HCT116 (cell line): ENCODE measurements at places on chromosomes 5 and 9. TPM values are rescaled to one million over a fixed set of nuclear protein-coding genes. Genes with fewer than 3 reads are reported as not detected.

GRCh38 chr9:33651125-33651524 lies 127.1 kb downstream of the ANKRD18B start:
- no peak for DNase-seq
- H3K27me3 ChIP-seq, result peaks cover 52% of the 10 kb centered on the region
- no peak overlapping the region for H3K4me3 ChIP-seq
- H3K27ac ChIP-seq, result no peak overlapping the region
- H3K4me1 ChIP-seq, result no peaks in the 10 kb centered on the region

- H3K27me3 ChIP-seq, result no peaks in the 10 kb centered on the region
- no peak overlapping the region for H3K27ac ChIP-seq
- H3K4me3 ChIP-seq, result no peak overlapping the region
- H3K4me1 ChIP-seq, result peaks cover 26% of the 10 kb centered on the region
- H3K36me3 ChIP-seq, result no peaks in the 10 kb centered on the region
- DNase-seq, result no peak
Observed at GRCh38 chr9:128011071-128011817, 30.5 kb upstream of the EEIG1 start.

DNA sequence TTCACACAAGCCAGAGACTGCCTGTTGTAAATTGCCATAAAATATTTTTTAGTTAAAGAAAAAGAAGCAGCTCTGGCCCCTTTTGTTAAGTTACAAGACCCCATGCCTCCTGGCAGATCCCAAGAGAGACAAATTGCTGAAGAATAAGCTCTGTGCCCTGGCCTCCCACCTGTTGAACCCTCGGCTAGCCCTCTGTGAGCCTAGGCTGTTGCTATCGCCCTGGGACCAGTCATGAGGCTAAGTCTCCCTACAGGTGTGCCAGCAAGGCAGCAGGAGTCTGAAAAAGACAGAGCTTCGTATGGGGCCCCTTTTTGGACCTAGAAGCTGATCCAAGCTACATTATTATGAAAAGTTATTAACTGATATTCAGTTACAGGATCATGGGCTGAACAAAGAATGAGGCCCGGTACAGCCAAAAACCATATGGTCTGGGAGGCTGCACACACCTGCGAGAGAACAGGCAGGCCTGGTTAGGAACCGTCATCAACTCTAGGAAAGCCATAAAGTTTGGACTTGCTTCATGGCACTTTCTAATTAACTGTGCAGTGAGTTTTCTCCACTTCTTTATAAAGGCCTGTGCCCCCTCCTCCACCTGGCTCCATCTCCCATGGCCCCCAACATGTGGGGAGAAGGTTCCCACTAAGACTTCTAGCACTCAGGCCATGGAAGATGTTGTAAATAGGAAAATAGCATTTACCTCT lies 384.7 kb downstream of the ENC1 start:
- H3K27ac ChIP-seq, result no peak overlapping the region
- no peak overlapping the region for H3K4me3 ChIP-seq
- H3K27me3 ChIP-seq, result peaks cover 9% of the 10 kb centered on the region; the same call in 1 of the 2 replicates
- peaks cover 4% of the 10 kb centered on the region; the same call in 1 of the 2 replicates for H3K4me1 ChIP-seq

GRCh38 chr5:68026092-68026885 lies 189.3 kb upstream of the PIK3R1 start:
- H3K4me3 ChIP-seq, result no peak overlapping the region
- H3K27ac ChIP-seq, result no peak overlapping the region
- no peak for DNase-seq
- H3K36me3 ChIP-seq, result no peaks in the 10 kb centered on the region

- no peaks in the 10 kb centered on the region for H3K27me3 ChIP-seq
- peaks cover 9% of the 10 kb centered on the region; the same call in 1 of the 2 replicates for H3K36me3 ChIP-seq
- H3K27ac ChIP-seq, result peak overlapping the region; percentile 39; the same call in 1 of the 2 replicates
- no peak overlapping the region for H3K4me3 ChIP-seq
Observed at GRCh38 chr5:139312075-139312474, 18.5 kb downstream of the MATR3 start.

GRCh38 chr9:106443520-106443919 lies 419.4 kb upstream of the ZNF462 start:
- H3K27ac ChIP-seq, result no peak overlapping the region
- peaks cover 4% of the 10 kb centered on the region; the same call in 1 of the 2 replicates for H3K27me3 ChIP-seq
- no peaks in the 10 kb centered on the region for H3K36me3 ChIP-seq
- H3K4me3 ChIP-seq, result no peak overlapping the region
- no peak for DNase-seq

DNA sequence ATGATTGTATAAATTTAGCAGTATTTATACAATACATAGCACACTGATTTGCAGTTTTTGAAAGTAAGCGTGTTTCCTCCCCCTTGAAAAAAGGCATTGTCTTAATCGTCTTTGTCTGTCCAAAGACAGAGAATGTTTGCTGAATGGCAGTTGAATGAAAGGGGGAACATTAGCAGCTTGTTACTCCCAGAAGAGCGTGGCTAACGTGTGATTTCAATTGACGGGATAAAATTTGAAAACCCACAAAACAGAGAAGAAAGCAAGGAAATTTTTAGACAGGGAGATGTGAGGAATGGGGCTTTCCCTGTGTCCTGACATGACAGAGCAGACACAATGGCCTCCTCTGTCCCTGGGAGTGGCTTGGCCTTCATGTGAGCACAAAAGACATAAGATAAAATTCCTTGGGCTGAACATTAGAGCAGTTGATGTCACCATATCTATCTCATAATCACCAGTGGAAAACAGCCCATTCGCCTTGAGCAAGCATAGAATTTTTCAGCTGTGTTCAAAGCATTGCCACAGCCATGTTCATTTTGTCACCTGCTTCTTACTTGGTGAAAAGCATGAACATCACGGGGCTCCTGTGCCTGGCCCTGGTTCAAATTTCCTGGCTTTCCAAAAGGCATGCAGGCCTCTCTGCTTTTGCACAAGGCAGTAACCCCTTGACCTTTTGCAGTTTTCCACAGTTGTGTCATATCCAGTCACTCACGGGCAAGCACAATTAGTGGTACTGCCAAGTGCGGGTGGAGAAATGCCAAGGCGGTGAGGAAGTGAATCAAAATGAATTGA lies 126.9 kb downstream of the TLE1 start:
- H3K4me1 ChIP-seq, result peaks cover 43% of the 10 kb centered on the region
- H3K36me3 ChIP-seq, result no peaks in the 10 kb centered on the region
- H3K27ac ChIP-seq, result no peak overlapping the region; the same call in 1 of the 2 replicates
- peak; percentile 74 for DNase-seq
- no peak overlapping the region for H3K4me3 ChIP-seq

- H3K36me3 ChIP-seq, result peaks cover 35% of the 10 kb centered on the region
- H3K27me3 ChIP-seq, result no peaks in the 10 kb centered on the region
- H3K4me1 ChIP-seq, result no peaks in the 10 kb centered on the region
- no peak overlapping the region for H3K27ac ChIP-seq
Observed at GRCh38 chr5:140678993-140679392, 5.6 kb upstream of the DND1 start.

DNA sequence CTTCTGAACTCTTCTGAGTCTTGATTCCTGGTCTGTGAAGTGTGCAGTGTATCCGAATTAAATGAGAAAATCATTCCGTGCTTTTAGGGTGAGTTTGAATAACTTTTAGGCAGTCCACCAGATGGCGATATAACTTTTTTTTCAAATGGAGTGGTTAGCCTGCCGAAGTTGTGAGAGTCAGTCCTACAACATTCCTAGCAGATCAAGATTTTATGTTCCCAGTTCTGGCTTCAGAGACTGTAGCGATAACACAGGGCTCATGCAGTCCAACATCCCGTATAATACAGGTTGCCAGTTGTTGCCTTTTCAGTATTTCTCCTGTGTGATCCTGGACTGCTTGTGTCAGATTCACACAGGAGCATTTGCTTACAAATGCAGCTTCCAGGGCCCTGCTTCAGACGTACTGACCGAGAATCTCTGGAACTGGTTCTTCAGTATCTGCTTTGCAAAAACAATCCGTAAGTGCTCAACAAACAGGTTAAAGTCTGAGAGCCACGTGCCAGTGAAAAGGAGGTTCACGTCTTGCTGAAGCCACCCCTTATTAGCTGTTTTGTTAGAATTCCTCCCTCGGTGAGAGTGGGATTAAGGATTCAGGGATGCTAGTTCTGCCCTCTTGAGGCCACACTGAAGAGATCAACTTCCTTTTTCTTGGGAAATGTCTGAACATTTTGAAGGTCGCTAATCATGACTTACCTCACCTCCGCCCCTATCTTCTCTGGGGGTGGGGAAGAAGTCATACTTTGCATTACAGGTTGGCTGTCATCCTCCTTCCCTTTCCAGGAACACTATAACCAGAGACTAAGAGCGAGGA lies 22.8 kb downstream of the SMIM3 start:
- no peaks in the 10 kb centered on the region for H3K27me3 ChIP-seq
- DNase-seq, result peak; percentile 51
- H3K27ac ChIP-seq, result peak overlapping the region; percentile 59
- no peaks in the 10 kb centered on the region; the same call in 1 of the 2 replicates for H3K4me1 ChIP-seq
- H3K4me3 ChIP-seq, result peak overlapping the region; percentile 19
- H3K36me3 ChIP-seq, result peaks cover 2% of the 10 kb centered on the region; the same call in 1 of the 2 replicates

DNA sequence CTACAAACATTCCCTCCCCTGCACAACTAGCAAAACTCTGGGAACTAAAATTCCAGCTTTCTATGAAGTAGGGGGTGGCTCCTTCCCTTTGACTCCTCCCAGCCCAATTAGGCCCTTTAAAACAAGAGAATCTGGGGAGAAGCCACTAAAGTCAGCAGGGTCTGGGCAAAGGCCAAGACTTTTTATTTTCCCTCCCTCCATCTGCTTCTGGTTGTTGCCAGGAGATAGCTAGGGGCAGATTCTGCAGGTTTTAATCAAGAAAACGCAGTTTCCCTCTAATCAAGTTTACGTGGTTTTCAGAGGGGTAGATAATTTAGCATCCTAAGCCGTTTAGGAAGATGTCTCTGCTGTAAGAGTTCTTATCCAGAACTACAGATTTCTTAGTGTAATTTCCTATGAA lies 114.5 kb upstream of the CDH6 start:
- no peaks in the 10 kb centered on the region for H3K36me3 ChIP-seq
- no peak for DNase-seq
- H3K27me3 ChIP-seq, result no peaks in the 10 kb centered on the region
- H3K4me3 ChIP-seq, result no peak overlapping the region
- no peak overlapping the region for H3K27ac ChIP-seq

DNA sequence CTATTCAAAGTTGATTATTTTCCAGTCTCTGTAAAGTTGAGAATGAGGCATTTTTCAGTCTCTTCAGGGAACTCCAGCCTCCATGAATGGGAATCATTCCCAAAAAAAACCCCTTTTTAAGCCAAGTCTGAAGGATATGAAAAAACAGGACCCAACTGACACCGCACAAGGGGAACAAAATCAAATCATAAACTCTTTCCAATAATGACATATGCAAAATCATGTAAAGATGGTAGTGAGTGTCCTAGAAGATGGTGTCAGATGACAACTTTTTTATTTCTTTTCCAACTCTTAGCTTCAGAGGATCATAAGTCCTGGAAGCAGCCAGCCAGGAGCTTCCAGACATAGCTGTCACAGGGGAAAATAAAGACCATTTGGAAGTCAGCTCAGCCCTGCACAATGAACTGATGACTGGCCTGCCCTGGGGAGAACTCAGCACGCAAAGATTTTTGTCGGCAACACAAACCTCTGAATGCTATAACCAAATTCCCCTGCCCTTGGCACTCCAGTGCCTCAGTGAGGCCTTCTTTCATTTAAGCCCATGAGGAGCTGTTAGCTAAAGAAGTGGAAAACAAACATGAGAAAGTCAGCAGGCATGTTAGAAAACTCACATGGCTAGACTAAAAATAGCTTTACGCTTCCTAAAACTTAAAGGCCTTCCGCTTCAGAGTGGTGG lies 85.4 kb downstream of the SLC1A3 start:
- no peaks in the 10 kb centered on the region for H3K36me3 ChIP-seq
- peaks cover 22% of the 10 kb centered on the region; the same call in 1 of the 2 replicates for H3K4me1 ChIP-seq
- H3K27ac ChIP-seq, result no peak overlapping the region
- no peak overlapping the region for H3K4me3 ChIP-seq

- DNase-seq, result no peak
- H3K4me3 ChIP-seq, result no peak overlapping the region
- no peaks in the 10 kb centered on the region for H3K36me3 ChIP-seq
- no peak overlapping the region for H3K27ac ChIP-seq
- H3K27me3 ChIP-seq, result no peaks in the 10 kb centered on the region
- peaks cover 19% of the 10 kb centered on the region for H3K4me1 ChIP-seq
Observed at GRCh38 chr9:111900151-111900857, 3.7 kb downstream of the UGCG start.

The PCDHB6 gene
- not detected for total RNA-seq
